Kidney epithelial cell (primary cell): ENCODE measurements at places on chromosomes 11 and 22.

GRCh38 chr11:132088551-132088950, 718.1 kb downstream of the NTM start:
- no peak for DNase-seq

GRCh38 chr11:125443767-125444311, 52.2 kb downstream of the FEZ1 start:
- DNase-seq, result no peak

DNA sequence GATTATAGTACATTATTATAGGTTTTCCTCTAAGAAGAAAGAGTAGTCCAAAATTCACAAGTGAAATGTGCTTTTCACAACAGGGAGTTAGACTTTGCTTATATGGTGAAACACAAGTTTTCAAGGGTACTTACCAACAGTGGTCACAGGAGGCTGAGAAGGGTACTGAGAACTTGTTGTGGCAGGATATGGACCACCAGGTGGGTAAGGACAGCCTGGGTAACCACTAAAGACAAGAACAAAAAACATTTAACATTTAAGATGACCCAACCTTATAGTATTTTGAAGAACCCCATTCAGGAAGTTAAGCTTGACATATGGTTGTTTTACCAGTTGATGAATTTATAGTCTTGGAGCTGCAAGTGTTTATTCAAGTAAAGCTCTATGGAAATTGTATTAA, 24.4 kb downstream of the TSG101 start:
- DNase-seq, result no peak

DNA sequence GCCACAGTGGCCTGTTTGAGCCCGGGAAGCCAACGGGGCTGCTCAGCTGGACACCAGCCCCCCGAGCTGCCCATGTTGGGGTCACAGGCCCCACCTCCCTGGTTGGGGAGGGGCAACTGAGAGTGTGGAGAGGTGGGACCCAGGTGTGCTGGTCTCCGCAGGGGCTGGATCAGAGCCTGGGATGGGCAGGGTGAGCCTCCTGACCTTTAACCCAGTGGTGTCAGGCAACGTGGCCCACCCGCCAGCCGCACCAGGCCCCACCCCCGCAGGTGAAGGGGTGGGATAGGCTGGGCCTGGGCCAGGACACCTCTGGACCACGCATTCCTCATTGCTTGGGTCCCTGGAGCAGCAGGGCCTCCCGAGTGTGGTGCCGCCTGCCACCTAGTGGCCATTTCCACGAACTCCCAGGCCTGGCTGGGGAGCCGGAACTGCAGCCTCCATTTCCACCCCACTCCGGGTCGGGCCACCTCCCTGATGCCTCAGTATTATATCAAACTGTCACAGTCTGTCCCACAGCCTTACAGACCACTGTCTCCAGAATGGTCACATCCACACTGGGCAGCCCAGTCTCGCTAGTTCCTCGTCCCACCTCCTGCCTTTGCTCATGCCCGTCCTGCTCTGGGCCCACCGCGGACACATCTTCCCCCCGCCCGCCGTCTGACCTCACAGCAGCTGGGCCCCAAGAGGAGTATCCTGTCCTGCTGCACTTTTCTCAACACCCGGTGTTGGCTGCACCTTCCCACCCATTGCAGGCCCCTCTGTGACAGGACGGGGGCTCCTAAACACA, 13.3 kb upstream of the PPP6R3 start:
- no peak for DNase-seq

DNA sequence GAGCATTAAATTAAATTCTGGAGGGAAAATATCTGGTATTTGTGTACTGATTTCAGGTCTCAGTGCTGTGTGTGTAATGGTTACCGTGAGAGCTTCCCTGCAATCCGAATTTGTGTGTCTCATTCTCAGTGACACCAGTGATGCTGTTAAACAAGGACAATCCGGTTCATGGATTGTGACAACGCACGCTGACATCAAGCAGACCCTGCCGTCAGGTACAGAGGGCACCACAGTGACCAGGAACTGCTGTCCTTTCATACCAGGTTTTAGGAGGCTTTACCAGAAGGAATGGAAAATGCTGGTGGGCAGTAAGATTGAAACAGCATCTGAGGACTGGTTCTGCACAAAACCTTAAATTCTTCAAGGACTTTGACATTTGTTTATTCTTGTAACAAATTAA, 30.5 kb upstream of the PLET1 start:
- DNase-seq, result no peak
